ENCODE measurements at places on chromosomes 1 and 21.
A peak's percentile ranks its signal among the peaks of the same experiment; 100 is the strongest.

- DNase-seq: peak; percentile 68
- H3K4me1 ChIP-seq: peaks cover 7% of the 10 kb centered on the region
- H3K27ac ChIP-seq: no peak overlapping the region
- H3K4me3 ChIP-seq: no peak overlapping the region
Observed at GRCh38 chr1:230215031-230215430, 148.0 kb downstream of the GALNT2 start.

DNA sequence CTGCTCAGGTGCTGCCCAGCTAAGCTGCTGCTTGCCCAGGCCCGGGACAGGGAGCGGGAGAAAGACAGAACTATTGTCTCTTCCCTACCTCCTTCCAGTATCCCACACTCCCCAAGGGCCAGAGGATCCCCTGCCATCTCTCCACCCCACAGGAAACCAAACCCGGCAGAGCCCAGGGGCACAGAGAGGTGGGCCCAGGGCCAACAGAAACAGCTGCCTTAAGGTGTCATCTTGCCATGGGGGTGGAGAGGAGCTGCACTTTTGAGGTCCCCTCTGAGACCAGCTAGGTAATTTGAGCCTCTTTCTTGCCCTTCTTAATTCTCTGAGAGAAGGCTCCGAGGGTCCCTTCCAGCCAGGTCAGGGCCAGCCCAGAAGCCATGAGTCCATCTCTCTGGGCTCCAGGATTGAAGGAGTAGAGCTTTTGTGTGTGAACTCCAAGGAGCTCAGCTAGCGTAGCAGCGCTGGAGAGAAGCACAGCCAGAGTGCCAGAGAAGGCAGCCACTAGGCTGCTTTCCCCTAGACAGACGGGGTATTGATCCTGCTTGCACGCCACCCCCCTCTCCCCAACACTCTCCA lies 9.7 kb upstream of the GPR61 start:
- no peak overlapping the region for H3K27ac ChIP-seq
- no peak overlapping the region for H3K4me3 ChIP-seq
- no peaks in the 10 kb centered on the region for H3K36me3 ChIP-seq
- no peaks in the 10 kb centered on the region for H3K27me3 ChIP-seq

- H3K36me3 ChIP-seq: no peaks in the 10 kb centered on the region
- DNase-seq: no peak
- H3K27ac ChIP-seq: peak overlapping the region; percentile 91
- peaks cover 32% of the 10 kb centered on the region for H3K4me1 ChIP-seq
Observed at GRCh38 chr1:24109686-24110475, 2.1 kb downstream of the MYOM3 start.

GRCh38 chr1:177278626-177279390 lies 108.0 kb downstream of the BRINP2 start:
- no peak overlapping the region for H3K27ac ChIP-seq
- H3K4me1 ChIP-seq: peaks cover 15% of the 10 kb centered on the region
- H3K36me3 ChIP-seq: no peaks in the 10 kb centered on the region
- peak; percentile 55 for DNase-seq
- no peak overlapping the region for H3K4me3 ChIP-seq

- no peaks in the 10 kb centered on the region for H3K36me3 ChIP-seq
- H3K4me1 ChIP-seq: no peaks in the 10 kb centered on the region
- H3K27ac ChIP-seq: no peak overlapping the region
- DNase-seq: no peak
- H3K4me3 ChIP-seq: no peak overlapping the region
Observed at GRCh38 chr1:169588785-169589485, 2.7 kb upstream of the F5 start.

GRCh38 chr1:216173376-216173995 lies 249.8 kb downstream of the USH2A start:
- H3K4me3 ChIP-seq: no peak overlapping the region
- no peak for DNase-seq
- no peaks in the 10 kb centered on the region for H3K36me3 ChIP-seq
- no peaks in the 10 kb centered on the region for H3K4me1 ChIP-seq
- H3K27me3 ChIP-seq: 0 out of 2 replicates have a peak, but pooled peaks cover 11% of the 10 kb centered on the region

GRCh38 chr1:25219661-25220251 lies 12.5 kb downstream of the SYF2 start:
- H3K4me1 ChIP-seq: no peaks in the 10 kb centered on the region
- no peak overlapping the region for H3K27ac ChIP-seq
- no peak for DNase-seq
- H3K27me3 ChIP-seq: no peaks in the 10 kb centered on the region
- no peak overlapping the region for H3K4me3 ChIP-seq

- no peaks in the 10 kb centered on the region for H3K4me1 ChIP-seq
- DNase-seq: no peak
- no peaks in the 10 kb centered on the region for H3K36me3 ChIP-seq
- no peak overlapping the region for H3K4me3 ChIP-seq
- no peaks in the 10 kb centered on the region for H3K27me3 ChIP-seq
- no peak overlapping the region for H3K27ac ChIP-seq
Observed at GRCh38 chr21:40688106-40688864, 158.7 kb downstream of the DSCAM start.

GRCh38 chr1:59814901-59815825 lies at the start of gene HOOK1:
HOOK1 (plus strand) TSS chr1:59814949; CDS start chr1:59815118, 169 bp downstream.
- no peak within 1 kb of the TSS for H3K4me3 ChIP-seq
- no peaks in the 10 kb centered on the region for H3K36me3 ChIP-seq
- no peak within 1 kb of the TSS for H3K27ac ChIP-seq
- DNase-seq: no peak
- H3K27me3 ChIP-seq: peaks cover 65% of the 10 kb centered on the region

DNA sequence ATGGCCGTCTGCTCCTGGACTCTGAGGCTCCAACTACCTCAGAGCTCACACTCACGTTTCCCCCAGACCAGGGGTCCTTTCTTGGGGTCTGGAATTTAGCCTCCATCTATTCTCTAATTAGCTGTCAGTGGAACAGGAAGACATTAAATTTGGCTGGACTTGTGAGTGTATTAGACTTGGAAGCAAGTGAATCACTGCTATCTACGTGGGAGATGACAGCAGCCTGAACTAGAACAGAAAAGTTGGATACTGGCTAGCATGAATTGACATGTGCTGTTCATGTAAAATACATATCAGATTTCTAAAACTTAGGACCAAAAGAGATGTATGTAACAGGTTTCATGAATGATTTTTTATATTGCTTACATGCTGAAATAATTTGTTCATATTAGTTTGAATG lies 28.0 kb downstream of the TAF5L start:
- peak; percentile 74 for DNase-seq
- H3K36me3 ChIP-seq: peaks cover 26% of the 10 kb centered on the region
- H3K27ac ChIP-seq: peak overlapping the region; percentile 95
- peaks cover 28% of the 10 kb centered on the region for H3K4me1 ChIP-seq
- H3K4me3 ChIP-seq: peak overlapping the region; percentile 23

DNA sequence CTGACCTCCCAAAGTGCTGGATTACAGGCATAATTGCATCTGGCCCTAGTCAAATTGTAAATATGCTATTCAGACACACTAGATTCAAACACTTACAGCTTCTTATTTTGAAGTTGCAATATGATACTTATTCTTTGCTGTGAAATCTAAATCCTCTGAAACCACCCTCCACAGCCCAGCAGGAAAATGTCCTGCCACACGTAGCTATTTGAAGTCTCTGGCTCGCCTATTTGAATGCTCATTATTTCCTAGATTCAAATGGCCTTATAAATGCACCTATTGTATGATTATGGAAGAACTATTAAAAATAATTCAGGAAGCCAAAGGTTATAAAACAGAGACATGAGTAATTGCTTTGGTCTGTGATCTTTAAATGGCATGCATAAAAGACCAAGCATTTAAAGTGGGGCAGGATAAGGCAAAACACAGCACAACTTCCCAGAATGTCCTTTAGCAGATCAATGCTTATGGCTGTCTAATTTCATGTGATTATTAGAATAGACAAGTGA lies 26.6 kb upstream of the FBXO28 start:
- no peak overlapping the region for H3K4me3 ChIP-seq
- H3K27ac ChIP-seq: no peak overlapping the region
- no peak for DNase-seq
- H3K27me3 ChIP-seq: no peaks in the 10 kb centered on the region
- no peaks in the 10 kb centered on the region for H3K36me3 ChIP-seq

DNA sequence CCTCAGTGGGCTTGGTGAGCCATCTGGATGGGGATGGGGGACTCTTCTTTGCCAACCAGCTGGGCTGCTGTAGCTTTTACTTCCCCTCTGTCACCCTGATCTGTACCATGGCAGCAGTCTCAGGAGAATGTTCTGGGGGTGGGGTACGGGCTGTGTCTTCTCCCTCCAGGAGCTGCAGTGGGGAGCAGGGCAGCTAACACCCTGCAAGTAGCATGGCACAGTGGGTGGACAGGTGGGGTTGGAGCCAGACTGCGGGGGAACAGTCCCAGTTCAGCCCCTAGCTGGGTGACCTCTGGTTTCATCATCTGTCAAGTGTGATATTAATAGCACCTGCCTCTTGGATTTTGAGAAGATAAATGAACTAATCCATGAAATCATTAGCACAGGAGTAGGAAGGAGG lies 3.1 kb downstream of the NFASC start:
- no peak overlapping the region for H3K27ac ChIP-seq
- peaks cover 24% of the 10 kb centered on the region for H3K4me1 ChIP-seq
- H3K36me3 ChIP-seq: no peaks in the 10 kb centered on the region
- no peaks in the 10 kb centered on the region for H3K27me3 ChIP-seq

GRCh38 chr1:25083481-25084345 lies 148.6 kb downstream of the SYF2 start:
- no peaks in the 10 kb centered on the region for H3K4me1 ChIP-seq
- DNase-seq: no peak
- H3K27me3 ChIP-seq: peaks cover 4% of the 10 kb centered on the region
